ENCODE measurements at places on chromosomes 4 and X.

GRCh38 chr4:74555231-74555630 is 110.3 kb downstream of the AREG start:
- DNase-seq: no peak

- DNase-seq: no peak
Observed at GRCh38 chr4:182089326-182089725, 153.9 kb upstream of the TENM3 start.

DNA sequence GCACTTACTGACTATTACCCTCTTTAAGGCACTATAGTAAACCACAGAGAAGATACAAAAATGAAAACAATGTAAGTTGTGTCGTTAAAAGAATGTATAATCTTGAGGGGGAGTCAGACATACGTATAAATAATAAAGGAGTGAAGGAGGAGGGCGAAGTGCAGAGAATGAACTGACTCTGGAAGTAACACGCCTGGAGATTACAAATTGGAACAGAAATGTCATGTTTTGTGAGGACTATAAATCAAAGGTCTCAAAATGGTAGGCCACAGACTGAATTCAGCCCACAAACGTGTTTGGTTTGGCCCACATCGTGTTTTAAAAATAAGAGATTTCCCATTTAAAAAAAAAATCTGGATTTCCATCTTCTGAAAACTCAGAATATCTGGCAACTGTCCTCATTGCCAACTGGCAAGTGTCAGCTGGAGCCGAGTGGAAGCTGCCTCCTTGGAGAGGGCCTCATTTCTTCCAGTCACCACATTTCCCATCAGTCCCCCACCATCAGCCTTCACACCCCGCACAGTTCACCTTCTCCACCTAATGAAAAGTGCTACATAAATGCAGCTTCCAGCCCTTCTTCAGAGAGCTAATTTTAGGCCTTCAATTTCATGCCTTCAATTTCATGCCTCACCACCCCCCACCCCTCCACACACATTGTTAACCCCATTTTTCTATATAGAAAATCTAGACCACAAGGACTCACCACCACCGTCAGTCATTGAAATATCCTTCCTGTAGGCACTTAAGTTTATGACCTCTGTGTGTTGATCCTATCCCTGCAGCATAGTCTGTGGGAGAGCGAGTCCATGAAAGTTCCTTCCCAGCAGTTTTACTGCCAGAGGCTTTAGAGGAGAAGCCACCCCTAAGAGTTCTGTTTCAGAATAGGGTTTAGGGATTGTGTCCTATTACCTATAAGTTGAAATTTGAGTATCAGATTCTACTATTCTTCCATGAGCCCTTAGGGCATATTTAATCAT is 32.0 kb upstream of the COL25A1 start:
- no peak for DNase-seq

DNA sequence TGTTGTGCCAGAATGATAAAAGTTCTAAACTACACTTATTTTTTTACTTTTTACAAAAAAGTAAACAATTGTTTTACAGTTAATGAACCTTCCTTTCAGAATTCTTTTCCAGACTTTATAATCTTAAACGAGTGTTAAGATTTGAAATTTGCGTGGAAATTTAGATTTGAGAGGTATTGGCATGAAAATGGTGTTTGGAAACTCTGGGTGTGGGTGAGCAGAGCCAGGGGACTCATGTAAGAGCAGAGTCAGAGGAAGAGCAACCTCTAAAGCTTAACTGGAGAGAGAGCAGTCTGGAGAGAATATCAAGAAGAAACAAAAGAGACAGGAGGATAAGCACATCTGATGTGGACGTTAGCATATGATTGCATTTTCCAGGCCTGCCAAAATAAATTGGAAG is 48.2 kb downstream of the MMRN1 start:
- no peak for DNase-seq

DNA sequence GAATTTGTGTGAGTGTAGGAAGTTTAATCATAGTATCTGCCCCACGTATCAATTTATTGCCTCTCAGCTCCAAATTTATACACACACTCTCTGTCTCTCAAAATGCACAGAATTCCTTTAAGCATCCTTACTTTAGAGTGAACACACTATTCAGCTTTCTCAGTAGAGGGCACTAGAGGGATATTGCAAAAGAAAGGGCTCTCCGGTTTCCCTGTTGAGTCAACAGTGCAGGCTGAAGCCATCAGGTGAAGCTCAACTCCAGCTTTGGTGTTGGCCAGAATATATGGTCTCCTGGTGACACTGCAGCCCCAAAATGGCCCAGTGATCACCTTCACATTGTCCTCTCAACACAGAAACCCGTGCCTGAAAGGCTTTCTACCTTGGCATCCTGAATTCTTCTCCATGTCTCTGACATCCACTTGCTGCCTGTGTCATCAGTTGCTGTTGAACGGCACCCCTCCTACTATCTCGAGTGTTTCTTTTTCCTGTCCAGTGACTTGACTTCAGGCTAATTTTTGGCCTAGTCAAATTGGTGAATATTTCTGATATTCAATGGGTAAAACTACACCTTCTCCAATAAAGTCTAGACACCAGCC is 670.5 kb downstream of the GABRG1 start:
- no peak for DNase-seq

DNA sequence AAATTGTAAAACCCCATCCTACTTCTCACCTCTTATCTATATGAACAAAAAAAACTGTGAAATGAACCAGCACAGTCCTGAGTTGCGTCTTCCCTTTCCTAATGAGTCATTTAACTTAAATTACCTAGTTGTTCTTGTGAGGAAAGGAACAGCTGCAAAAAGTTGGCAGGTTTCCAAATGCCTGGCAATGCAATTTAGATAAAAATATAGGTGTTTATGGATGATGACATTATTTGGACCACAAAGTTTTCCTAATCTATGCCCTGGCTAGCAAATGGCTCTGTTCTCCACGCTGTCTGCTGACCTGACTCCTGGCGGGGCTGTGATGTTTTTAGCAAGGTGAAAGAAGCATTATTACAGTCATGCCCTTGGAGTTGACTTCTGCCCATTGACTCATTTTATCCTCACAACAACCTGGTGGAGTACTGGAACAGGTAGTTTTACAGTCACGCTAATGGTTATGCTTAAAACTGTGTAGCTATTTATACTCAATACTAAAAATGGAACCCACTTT is 29.8 kb upstream of the RELL1 start:
- no peak for DNase-seq

DNA sequence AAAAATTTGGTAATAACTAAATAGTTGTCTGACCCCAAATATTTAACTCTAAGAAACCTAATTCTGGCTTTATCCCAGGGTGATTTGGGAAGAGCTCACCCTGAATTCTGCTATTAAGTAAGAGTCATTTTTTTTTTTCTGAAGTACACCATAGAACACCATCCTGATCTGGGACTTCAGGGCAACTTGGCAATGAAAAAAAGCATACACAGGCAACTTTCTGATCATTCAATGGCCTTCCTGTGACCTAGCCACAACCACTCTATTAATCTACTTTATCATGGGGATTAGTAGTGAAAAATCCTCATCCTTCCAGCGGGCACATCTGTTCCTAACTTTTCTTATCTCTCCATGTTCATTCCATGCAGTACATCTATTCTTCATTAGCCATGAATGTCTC is 333.2 kb upstream of the MAD2L1 start:
- no peak for DNase-seq

DNA sequence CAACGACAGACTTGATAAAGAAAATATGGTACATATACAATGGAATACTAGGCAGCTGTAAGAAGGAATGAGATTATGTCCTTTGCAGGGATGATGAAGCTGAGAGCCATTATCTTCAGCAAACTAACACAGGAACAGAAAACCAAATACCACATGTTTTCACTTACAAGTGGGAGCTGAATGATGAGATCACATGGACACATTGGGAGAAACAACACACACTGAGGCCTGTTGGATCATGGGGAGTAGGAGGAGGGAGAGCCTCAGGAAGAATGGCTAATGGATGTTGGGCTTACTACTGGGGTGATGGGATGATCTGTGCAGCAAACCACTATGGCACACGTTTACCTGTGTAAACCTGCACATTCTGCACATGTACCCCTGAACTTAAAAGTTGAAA is 209.7 kb downstream of the SPRY1 start:
- no peak for DNase-seq

DNA sequence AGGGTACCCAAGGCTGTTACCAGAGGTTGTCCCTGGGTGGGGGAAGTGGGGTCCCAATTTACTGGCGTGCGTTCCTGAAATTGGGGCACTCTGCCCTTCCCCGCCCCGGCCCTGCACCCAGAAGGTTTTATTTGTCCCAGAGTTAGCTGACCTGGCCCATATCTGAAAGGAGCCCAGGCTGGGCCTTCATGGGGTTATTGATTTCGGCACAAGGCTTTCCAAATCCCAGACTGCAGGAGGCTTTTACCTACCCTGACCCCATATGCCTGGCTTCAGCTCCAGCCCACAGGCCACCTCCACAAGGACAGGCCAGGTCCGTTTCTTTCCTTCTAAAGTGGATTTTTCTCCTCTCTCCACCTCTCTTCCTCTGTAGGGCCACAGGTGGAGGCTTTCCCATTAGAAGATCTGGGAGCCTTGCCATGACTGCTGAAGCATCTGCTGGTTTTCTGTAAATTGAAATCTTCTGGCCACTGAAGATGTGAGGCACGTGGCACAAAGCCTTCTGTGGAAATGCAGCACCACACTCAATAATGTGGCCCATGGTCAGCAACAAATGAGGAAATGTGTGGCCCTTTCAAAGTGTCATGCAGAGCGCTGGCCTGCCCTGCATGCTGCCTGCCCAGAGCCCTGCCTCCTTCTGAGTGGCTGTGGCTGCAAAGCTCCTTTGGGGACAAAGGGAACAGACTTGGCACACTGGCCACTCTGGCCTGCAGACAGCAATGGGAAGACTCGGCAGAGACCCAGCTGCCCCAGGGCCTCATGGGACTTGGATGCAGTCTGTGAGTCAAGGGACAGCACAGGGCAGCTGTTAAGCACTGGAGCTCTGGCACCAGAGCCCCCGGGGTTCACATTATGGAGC is 43.1 kb upstream of the MTM1 start:
- no peak for DNase-seq

DNA sequence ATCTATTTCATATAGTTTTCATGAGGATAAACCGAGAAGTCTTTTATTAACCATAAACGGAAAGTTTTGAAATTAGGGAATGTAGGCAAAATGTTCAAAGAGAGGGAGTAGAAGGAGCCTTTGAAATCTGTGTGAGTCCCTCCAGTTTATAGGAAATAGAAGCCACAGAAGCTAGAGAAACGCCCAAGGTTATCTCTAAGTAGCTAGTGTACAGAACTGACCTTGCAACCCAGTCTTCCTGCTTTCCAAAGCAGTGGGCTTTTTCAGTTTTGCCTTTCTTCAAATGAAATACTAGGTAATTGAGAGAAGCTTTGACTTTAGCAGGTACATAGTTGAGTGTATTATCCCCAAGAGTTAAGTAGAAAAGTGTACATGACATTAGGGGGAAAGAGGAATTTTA is 39.4 kb downstream of the STIM2 start:
- no peak for DNase-seq

DNA sequence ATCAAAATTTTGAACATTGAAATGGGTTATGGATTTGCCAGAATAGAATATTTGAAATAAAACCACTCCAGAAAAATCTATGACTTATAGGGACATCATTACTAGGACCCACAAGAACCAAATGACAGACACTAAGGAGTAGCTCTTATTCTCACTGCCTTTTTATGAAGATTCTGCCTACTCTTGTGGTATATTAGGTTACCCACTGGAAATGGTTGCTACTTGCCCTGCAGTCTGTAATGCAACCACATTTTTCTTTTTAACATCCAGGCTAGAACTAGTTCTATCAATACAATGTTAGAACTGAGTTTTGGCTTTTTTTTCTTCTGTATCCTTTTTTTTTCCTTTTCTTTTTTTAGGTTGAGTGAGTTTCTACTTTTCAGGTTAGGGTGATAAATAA is 158.9 kb downstream of the PPP1R2C start:
- no peak for DNase-seq

GRCh38 chr4:76984127-76984526 is 34.6 kb downstream of the SEPTIN11 start:
- no peak for DNase-seq

DNA sequence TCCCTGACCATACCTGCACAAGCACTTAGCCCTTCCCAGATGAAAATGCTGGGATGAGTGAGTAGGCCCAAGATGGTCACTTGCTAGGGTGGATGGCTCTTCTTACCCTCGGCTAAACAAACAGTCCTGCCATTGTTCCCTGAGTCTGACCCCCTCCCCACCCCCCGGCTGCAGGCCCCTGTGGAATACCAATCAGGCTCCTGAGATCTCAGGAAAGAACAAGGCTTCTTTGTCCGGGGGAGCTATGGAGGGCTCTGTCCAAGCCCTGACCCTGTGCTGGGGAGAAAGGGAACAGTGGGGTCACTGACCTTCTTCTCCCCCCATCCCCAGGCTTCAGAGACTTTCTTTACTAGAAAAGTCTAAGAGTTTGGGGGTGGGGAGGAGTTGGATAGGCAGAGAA is 6.0 kb downstream of the PLP1 start:
- no peak for DNase-seq

- DNase-seq: no peak
Observed at GRCh38 chr4:3705236-3705987, 60.8 kb upstream of the ADRA2C start.

DNA sequence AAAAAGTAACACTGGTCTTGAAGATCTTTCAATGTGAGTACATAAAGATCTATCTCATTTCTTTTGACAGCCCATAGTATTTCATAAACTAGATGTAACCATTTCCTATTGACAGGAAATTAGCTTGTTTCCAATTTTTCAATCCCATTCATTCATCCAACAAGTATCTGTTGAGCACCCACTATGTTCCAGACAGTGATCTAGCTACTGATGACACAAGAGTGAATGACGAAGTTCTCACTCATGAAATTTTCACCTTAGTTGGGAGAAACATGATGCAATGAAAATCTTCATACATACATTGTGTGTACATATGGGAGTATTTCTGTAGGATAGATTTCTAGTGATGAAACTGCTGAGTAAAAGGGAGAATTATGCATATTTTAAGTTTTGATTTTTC is 1.7 kb downstream of the CD38 start:
- DNase-seq: no peak

DNA sequence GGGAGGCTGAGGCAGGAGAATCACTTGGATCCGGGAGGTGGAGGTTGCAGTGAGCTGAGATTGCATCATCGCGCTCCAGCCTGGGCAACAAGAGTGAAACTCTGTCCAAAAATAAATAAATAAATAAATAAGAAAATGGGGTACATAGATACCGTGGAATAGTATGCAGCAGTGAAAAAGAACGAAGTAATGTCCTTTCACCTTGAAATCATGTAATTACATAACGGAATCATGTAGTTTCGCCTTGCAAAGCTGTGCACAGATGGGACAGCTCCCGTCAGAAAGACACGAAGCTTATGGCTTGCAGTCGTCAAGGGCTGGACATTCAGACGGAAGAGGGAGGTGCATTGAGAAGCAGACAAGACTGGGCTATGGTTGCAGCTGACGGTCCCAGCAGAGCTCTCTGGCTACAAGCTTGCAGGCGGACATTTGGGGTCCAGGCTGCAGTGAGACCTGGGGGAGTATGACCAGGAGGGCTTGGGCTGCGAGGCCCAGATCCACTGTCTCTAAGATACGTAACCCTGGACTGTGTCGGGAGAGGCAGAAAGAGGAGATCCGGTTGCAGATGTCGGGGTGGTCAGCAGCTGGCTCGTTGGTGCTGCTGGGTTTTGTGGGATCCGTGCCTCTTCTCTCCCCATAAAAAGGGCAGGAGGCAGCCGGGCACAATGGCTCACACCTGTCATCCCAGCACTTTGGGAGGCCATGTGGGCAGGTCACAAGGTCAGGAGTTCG is 6.2 kb upstream of the P2RY8 start:
- DNase-seq: no peak

- DNase-seq: no peak
Observed at GRCh38 chr4:76301775-76302162, 4.8 kb upstream of the STBD1 start.

GRCh38 chr4:111943796-111944203 is 201.5 kb upstream of the FAM241A start:
- no peak for DNase-seq

- no peak for DNase-seq
Observed at GRCh38 chrX:119236623-119237561, 807 bp downstream of the PGRMC1 start.

Data from thoracic aorta (tissue), 2 donors.